ENCODE measurements at places on chromosomes 13 and 19.

- no peak for DNase-seq
These were observed 82.5 kb downstream of the DHRS12 start for GRCh38 chr13:51721496-51721895.

DNA sequence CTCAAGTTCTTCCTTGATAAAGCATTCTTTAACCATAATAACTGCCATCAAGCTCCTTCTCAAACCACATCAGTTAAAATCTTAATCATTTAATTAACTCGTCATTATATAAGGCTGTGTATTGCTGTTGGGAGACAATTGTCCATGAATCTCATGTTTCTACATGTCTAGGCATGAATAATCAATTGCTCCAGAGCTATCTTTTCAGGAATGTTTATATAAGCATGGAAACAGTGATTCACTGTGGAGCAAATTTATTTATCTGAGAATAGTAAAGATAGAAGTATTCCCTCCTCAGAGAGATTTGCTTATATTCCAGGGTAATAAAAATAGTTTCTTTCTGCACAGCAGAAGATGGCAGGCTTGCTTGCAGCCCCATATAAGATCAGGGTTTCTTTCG, 71.1 kb downstream of the CBY2 start:
- peak; percentile 32 for DNase-seq

- DNase-seq = peak; percentile 86
These were observed 395.9 kb downstream of the KCNRG start for GRCh38 chr13:50410921-50411746.

GRCh38 chr13:47673009-47673850, 327.8 kb downstream of the SUCLA2 start:
- DNase-seq = peak; percentile 94

DNA sequence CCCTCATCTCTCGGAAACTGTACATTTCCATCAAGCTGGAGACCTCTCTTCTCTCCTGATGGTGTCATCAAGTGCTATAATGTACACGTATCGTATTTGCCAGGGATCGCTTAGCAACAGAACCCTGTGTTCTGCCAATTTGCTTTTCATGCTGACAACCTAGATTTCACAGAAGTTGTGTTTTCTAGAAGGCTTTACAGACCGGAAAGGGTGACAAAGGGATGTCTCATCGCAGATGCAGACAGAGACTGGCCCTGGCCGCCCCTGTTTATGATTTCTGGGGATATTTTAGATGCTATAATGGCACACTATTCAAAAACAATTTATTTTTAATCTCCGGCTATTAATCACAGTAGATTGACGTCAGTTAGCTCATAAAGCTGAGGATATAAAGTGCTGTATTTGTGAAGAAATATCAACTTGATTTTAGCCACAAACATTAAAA, 291.4 kb downstream of the IRS2 start:
- peak; percentile 45 for DNase-seq

GRCh38 chr19:44003461-44004009, 778 bp downstream of the ZNF230 start:
- no peak for DNase-seq

DNA sequence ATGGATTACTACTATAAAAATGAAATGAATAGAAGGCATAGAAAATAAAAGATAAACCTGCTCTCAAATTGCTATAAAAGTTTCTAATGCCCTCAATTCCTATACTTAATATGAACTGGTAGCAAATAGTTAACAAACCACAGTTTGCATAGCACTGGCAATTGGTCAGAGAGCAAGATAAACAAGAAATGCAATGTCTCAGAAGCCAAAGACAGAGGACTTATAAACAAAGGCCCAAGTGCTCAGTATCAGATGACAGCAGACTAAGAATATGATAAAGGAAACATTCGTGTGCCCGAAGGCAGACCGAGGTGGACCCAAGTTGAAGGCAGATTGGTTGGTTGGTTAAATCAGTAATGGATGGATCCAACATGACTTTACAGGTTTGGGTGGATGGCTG, 50.6 kb downstream of the IPO5 start:
- DNase-seq = no peak

GRCh38 chr19:48639483-48640375, 2.5 kb upstream of the DBP start:
- DNase-seq = no peak

DNA sequence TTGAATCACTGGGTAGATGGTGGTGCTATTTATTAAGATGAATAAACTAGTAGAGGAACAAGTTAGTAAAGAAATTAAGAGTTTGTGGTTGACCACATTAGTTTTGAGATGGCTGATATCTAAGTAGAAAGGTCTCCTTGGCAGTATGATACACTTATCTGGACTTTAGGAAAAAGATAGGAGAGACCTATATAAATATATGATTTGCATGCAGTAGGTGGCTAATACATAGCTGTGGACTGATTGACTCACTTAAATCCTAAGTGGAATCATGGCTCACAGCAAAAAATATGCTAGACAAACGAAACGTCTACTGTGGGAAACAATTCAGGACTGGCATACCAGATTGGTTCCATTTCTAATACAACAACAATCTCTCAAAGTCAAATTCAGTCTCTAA, 92.0 kb downstream of the CAB39L start:
- no peak for DNase-seq

- no peak for DNase-seq
These were observed 20.3 kb downstream of the WDR88 start for GRCh38 chr19:33152176-33152575.

DNA sequence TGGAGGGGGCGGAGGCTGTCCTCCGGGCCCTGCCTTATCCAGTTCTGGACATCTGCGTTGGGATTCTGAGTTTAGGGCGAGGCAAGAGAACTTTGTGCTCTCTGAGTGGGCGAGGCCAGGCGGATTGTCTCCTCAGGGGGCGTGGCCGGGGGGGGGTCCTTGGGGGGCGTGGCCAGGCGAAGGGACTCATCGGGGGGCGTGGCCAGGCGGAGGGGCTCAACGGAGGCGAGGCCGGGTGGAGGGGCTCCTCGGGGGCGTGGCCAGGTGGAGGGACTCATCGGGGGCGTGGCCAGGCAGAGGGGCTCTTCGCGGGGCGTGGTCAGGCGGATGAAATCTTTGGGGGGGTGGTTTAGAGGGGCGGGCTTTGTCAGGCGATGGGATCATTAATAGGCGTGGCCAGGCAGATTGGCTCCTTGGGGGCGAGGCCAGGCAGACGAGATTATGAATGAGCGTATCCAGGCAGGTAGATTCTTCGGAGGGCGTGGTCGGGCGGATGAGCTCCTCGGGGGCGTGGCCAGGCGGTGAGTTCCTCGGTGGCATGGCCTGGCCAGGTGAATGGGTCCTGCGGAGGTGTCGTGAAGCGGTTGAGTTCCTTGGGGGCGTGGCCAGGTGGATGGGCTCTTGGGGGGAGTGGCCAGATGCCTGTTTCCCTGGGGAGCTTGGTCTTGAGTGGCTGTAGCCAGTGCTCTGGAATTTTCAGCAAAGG, 10.3 kb upstream of the CACNG7 start:
- no peak for DNase-seq

DNA sequence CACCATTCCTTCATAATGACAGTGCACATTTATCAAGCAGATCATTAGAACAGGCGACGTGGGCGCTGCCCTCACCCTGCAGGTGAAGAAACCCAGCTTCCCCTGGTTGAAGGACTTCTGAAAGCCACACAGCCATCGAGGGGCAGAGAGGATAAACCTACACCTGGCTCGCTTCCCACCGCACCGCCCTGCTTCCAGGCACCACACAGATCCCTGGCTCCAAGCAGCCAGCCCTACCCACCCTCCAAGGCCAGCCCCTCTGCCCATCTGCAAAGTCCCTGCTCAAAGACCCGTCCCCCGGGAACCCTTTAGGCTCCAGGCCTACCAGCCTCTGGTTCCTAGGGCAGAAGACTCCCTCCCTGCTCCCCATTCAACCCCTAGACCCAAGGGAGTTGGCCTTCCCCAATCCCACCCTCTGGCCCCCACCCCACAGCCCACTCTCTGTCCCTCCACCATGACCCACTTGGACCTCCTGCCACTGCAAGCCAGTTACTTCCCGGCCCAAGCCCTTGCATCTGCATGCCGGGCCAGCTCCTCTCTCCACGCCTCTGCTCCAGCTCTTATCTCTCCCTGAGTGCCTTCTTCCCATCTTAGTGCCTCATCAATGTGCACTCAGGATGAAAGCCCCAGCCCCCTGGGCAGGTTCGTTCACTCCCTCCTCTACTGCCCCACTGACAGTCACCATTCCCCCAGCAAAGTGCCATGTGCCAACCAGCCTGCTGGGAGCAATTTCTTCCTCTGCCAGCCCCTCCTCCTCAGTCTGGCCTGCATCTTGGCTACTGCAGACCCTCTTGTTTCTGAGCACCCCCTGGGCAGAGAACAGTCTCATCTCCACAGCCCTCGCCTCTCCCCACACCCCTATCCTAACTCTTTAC, 28.0 kb downstream of the PEPD start:
- no peak for DNase-seq

DNA sequence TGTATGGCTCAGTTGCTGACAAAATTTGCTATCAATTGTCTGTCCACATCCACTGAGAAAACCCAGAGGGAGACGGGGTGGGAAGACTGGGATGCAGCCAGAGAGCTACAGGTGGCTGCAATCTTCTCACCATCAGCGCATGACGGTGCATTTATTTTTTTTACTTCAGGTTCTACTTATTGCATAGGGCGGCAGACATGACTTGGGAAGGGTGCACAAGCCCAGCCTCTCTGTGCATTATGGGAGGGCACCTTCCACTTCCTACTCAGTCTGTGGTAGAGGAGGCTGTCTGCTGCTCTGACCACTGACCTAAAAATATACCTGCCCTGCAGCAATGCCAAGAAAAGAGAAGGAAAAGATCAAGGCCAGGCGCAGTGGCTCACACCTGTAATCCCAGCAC, 73.1 kb downstream of the ABCC4 start:
- no peak for DNase-seq

- no peak for DNase-seq
These were observed 8.7 kb downstream of the NR2F6 start for GRCh38 chr19:17236811-17237543.

GRCh38 chr13:44311011-44311780, 62.4 kb upstream of the SERP2 start:
- peak; percentile 56 for DNase-seq

DNA sequence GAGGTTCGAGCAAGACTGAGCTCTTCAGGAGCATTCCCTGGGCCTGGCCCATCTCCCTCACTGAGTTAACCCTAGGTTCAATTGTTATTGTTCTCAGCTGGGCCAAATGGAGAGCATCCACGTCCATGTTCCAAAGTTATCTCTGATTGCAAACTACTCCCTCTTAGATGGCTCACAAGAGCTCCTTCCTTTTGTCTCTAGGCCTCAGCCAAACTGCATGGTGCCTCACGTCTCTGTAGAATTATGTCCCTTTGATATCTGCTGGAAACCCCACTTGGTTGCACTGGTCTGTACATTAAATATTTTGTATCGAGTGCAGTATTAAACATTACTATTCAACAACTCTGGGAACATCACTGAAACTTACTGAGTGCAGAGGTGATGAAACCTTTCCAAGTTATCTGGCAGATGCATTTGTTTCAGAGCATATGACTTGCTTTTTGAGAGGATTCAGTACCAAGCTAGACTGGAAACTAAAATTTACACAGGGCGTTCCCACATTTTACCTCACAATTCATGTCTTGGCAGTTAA, 38.1 kb downstream of the DOCK9 start:
- DNase-seq = peak; percentile 37

DNA sequence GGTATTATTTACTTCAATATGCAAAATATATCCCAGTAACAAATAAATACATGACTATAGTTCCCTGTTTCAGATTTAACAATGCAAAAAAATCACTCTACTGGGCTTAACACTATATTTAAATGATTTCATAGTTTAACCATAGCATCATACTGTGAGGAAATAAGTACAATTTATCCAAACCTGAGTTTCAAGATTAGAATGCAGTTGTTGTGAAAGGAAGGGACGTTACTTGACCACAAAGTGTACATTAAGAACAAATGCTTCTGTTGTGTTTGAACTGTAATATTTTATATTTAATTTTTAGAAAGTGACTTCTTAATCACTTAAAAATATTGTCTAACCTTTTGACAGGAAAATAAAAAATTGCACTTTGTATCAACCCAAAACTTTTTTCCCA, 1747.9 kb upstream of the SPRY2 start:
- DNase-seq = peak; percentile 0

DNA sequence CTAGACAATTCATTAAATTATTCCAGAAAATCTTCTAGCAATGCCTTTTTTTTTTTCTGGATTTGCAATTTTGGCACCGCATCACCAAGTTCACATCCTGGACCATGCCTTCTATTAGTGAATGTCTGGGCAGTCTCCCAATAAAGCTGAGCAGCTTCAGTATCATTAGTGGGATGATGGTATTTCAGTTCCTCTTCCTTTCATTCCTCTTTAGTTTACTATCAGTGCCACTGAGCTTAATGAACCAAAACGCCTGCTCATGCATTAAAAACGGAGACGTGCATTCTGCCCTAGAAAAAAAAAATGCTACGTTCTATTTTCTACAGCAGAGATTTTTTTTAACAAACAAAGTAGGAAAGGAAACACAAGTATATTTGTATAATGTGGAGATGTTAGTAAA, 343.0 kb downstream of the PCDH9 start:
- DNase-seq = peak; percentile 47

DNA sequence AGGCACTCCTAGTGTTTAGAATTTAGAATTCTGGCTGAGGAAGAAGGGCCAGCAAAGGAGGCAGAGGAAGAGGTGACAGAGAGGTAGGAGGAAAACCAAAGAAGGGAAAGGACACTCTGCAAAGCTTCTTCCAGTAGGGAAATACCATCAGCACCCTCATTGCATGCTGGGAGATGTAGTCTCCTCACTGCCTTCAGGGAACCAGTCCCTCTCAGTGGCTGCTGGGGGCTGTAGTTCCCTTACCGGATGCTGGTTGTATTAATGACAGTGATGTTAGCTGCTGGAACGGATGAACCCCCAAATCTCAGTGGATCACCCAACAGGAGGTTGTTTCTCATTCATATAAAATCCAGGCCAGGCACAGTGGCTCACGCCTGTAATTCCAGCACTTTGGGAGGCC, 10.1 kb downstream of the GRIN2D start:
- peak; percentile 62 for DNase-seq

- no peak for DNase-seq
These were observed 59.1 kb upstream of the PDX1 start for GRCh38 chr13:27860743-27861142.

DNA sequence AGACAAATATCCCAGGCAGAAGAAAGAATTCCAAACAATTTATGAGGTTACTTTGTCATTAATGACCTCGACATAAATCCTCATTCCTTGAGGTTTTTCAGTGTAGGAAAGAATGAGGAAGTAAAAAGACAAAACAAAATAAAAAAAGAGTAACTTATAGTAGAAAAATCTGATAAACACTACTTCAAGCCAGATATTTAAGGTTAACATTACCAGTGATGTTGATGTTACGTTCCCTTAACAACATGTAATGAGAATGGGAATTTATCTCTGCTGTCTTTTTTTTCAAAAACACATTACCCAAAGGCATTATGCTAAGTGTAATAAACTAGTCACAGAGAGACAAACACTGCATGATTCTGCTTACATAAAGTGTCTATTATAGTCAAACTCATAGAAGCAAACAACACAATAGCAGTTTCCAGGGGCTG, 935.1 kb downstream of the SLITRK1 start:
- peak; percentile 43 for DNase-seq

- peak; percentile 67 for DNase-seq
These were observed 86.6 kb downstream of the TNFRSF19 start for GRCh38 chr13:23656637-23657371.

GRCh38 chr13:107764046-107764445, 451.3 kb downstream of the LIG4 start:
- DNase-seq = no peak
